HEK293T (cell line): ENCODE measurements at places on chromosomes 2 and 18.

GRCh38 chr18:14075196-14075595, 57.0 kb downstream of the ZNF519 start:
- DNase-seq, result no peak

- DNase-seq, result no peak
Observed at GRCh38 chr2:240451791-240452461, 16.5 kb downstream of the GPC1 start.

DNA sequence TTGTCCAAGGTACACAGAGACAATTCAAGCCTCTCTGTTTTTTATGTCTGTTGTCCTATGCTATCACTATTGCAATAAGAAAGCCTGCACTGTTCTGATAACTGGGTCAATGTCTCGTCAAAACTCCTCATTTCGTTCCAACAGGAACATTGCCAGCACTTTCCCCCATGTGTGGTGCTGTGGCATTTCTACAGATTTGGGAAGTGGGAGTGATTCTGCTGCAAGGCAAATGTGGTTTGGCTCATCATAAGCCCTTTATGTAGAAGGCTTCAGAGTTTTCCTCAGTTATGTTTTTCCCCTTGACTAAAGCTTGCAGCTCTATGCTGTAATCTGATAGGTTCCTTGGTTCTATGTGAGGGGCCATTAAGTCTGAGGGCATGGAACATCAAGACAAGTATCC, 324.1 kb upstream of the TCF4 start:
- DNase-seq, result no peak

- DNase-seq, result no peak
Observed at GRCh38 chr2:85394261-85394681, 15.9 kb downstream of the CAPG start.

GRCh38 chr18:57533006-57533867, 53.3 kb downstream of the FECH start:
- DNase-seq, result no peak
